HuH-7.5 (cell line): ENCODE measurements at places on chromosomes 3 and 15.

DNA sequence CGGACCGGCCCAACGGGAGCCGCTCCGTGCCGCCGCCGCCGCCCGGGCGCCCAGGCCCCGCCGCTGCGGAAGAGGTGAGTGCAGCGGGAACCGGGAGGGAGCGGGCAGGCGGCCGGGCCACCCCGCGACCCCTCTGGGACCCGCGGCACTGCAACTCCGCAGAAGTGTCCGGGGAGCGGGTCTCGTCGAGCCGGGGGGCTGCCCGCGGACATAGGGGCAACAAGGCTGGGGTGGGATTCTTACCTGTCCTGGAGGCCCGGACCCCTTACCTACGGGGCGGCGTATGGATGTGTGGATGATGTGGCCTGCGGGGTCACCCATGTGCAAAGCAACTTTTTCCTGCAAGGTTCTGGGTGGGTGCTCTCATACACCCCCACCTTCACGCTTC is 361 bp downstream of the SEMA3F start:
- peak; percentile 49 for DNase-seq

GRCh38 chr3:177410730-177411129 is 213.4 kb upstream of the TBL1XR1 start:
- DNase-seq = no peak

- DNase-seq = no peak
These were observed 23.8 kb downstream of the CXCR6 start for GRCh38 chr3:45966950-45967640.

- no peak for DNase-seq
These were observed 363.6 kb downstream of the MECOM start for GRCh38 chr3:169299889-169300288.

GRCh38 chr3:13654330-13655060 is 105.6 kb downstream of the FBLN2 start:
- no peak for DNase-seq

- DNase-seq = no peak
These were observed 17.4 kb upstream of the RAF1 start for GRCh38 chr3:12681089-12681942.

- no peak for DNase-seq
These were observed 240.4 kb upstream of the BHLHE40 start for GRCh38 chr3:4738737-4739274.

DNA sequence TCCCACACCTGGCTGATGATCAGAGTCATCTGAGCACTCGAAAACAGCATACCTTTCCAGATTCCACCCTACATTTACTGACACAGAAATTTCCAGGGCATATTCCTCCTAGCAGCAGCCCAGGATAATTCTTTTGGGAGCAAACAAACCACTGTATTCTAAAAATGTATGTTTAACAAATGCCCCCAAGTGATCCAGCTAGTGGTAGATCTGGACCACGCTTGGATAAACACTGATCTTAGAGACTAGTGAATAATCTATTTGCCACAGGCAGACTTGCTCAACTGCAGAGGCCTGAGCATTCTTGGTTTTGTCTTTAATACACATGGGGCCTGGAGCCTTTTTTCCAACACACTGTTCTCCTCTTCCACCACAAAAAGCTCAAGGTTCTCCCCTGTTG is 89.6 kb downstream of the TM4SF4 start:
- no peak for DNase-seq

- DNase-seq = no peak
These were observed 41.2 kb downstream of the SLC6A11 start for GRCh38 chr3:10857235-10857634.

DNA sequence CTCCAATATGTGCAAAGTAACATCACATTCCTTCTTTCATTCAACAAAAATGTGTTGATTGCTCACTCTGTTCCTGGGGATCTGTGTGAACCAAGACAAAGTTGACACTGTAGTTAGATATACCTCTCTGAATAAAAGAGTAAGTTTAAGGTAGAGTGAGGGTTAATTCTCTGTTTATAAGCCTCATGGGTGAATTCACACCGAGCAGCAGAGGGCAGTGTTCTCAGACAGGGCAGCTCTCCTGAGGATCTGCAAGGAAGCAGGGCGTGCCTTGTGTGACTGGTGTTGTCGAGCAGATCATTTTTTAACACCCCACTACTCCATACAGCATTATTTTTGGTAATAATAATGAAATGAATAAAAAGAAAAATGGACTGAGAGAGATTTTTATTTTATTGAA is 34.4 kb downstream of the PAQR9 start:
- DNase-seq = no peak

GRCh38 chr15:77538027-77538451 is 94.7 kb downstream of the LINGO1 start:
- DNase-seq = no peak

DNA sequence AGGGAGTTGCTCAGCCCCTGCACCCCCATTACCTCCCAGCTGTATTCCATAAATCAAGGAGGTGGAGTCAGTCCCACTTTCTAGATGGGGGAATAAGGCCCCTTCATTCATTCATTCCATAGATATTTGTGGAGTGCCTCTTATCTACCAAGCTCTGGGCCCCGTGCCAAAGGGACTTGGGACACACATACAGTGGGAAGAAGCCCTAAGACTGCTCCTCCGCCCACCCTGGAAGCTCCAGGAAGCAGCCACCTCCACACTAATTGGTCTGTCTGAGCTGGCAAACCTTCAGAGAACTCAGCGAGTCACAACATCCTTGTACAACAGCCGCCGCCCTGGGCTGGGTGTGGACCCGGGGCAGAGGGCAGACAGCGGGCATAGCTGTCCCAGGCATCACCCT is 6.4 kb downstream of the STRA6 start:
- DNase-seq = no peak

- peak; percentile 49 for DNase-seq
These were observed 127.0 kb downstream of the STAG1 start for GRCh38 chr3:136624894-136625815.
